ENCODE measurements at places on chromosomes 2 and 18.

GRCh38 chr18:74715306-74715705, 117.6 kb downstream of the ZNF407 start:
- no peak for DNase-seq

DNA sequence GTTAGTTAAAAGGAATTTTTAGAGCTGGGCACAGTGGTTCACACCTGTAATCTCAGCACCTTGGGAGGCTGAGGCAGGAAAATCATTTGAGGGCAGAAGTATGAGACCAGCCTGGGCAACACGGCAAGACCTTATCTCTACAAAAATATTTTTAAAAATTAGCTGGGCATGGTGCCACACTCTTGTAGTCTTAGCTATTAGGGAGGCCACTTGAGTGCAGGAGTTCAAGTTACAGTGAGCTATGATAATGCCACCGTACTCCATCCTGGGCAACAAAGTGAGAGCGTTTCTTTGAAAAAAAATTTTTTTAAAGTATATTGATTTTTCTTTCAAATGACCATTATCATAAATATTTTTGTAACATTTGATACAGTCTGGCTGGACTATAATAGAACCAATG, 93.6 kb upstream of the FAM117B start:
- no peak for DNase-seq

DNA sequence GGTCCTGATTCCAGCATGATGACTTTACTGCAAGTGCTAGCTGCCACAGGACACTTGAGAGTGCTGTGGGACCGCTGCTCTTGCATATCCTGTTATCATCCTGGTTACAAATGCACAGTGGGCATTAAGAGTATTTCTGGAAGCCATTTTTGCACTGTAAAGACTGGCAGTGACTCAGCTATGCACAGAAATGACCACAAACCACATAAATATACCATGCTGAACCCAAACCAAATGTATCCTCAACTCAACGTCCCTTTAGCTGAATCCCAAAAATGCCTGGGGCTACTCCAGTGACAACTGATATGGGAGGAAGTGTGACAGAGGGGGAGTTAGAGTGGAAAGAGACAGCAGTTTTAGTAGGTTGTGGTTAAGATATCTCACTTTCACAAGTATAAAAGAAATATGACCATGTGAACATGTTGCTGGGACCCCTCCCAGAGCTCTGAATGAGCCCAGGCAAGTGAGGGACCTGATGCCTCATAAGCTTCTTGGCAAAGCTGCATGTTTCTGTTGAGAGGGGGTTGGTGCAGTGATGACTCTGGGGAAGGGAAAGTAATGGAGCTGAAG, 37.3 kb downstream of the RHBDD1 start:
- DNase-seq: peak; percentile 37

- DNase-seq: peak; percentile 90
These were observed 47.0 kb downstream of the CRYGD start for GRCh38 chr2:208077276-208077675.
